Naive thymus-derived CD4-positive, alpha-beta T cell (primary cell): ENCODE measurements at places on chromosomes 13 and 19.

DNA sequence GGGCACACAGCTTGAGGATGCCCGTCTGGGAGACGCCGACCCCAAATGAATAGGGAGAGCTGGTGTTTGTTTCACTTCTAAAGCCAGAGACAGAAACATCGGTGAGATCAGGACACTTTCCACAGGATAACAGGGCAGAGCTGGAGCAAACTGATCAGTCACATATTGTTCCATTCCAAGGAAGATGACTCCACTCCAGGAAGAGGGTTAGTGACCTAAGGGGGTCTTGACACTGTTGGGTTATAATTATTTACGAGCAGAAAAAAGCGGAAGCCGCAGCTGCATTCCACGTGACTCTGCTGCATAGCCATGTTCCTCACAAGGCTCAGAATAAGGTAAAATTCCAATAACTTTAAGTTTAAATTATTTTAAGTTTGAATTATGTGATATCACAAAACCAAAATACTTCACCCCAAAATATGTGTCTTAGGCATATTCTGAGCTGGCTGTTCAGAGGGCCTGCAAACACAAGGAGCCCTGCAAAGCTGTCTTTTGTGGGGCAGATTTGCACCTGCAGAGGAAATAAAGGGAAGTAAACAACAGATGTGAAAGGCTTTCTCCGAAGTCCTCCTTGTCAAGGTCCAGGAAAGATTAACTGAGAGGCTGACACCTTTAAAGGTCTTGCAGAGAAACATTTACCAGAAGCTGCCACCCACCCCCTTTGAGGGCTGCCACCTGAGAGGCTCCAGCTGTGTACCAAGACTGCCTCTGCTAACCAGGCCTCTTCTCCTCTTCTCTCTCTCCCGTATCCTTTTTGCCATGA, 819.2 kb downstream of the UQCRFS1 start:
- DNase-seq = no peak

- no peak for DNase-seq
These were observed 100.8 kb downstream of the STK24 start for GRCh38 chr13:98476106-98476505.

GRCh38 chr19:51226067-51226466, 1.2 kb downstream of the CD33 start:
- DNase-seq = no peak

GRCh38 chr13:39536274-39536673, 66.7 kb downstream of the LHFPL6 start:
- DNase-seq = no peak

- no peak for DNase-seq
These were observed 221.3 kb downstream of the NHLRC3 start for GRCh38 chr13:39259371-39260140.

- no peak for DNase-seq
These were observed 110.8 kb downstream of the RXFP2 start for GRCh38 chr13:31850041-31850555.

GRCh38 chr19:4622695-4623421, 16.5 kb upstream of the TNFAIP8L1 start:
- DNase-seq = no peak

DNA sequence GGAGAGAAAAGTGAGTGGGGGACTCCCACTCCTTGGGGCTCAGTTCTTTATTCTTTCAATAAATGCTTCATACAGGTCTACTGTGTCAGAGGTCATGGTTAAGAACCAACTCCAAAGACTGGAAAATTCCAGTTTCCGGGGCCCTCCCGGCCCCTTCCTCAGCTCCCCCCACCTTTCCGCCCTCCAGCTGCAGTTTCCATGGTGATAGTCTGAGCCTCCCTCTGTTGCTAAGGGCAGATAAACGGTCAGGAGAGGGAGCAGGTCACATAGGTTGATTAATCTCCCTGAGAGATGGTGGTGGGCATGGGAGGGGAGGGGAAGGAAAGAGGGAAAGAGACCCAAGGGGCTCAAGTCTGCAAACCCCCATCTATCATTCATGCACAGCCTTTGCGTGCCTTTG, 131.5 kb upstream of the USP29 start:
- DNase-seq = no peak

GRCh38 chr13:43107780-43108179, 84.4 kb downstream of the DNAJC15 start:
- DNase-seq = no peak

DNA sequence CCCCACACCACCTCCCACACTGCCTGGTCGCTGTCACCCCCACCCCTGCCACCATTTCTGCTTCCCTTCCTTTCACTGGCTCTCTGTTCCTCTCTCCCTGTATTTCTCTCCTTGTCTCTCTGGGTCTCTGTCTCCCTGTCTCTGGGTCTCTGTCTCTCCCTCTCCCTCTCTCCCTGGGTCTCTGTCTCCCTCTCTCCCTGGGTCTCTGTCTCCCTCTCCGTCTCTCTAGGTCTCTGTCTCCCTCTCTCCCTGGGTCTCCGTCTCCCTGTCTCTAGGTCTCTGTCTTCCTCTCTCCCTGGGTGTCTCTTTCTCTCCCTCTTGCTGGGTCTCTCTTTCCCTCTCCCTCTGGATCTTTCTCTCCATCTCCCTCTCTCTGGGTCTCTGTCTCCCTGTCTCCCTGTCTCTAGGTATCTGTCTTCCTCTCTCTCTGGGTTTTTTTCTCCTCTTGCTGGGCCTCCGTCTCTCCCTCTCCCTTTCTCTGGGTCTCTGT, 21.6 kb downstream of the KLHL26 start:
- no peak for DNase-seq

- no peak for DNase-seq
These were observed 57.1 kb downstream of the ALOX5AP start for GRCh38 chr13:30792285-30793000.

GRCh38 chr19:18832306-18833140, 764 bp downstream of the UPF1 start:
- DNase-seq = no peak

DNA sequence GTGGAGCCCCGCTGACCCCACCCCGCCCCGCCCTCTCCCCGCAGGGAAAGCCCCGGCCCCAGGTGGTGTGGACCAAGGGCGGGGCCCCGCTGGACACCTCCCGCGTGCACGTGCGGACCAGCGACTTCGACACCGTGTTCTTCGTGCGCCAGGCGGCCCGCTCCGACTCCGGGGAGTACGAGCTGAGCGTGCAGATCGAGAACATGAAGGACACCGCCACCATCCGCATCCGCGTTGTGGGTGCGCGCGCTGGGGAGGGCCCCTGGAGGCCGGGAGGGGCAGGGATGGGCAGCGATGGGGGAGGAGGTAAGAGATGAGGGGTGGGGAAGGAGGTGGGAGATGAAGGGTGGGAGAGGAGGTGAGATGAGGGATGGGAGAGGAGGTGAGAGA, 17.2 kb upstream of the EMC10 start:
- no peak for DNase-seq

DNA sequence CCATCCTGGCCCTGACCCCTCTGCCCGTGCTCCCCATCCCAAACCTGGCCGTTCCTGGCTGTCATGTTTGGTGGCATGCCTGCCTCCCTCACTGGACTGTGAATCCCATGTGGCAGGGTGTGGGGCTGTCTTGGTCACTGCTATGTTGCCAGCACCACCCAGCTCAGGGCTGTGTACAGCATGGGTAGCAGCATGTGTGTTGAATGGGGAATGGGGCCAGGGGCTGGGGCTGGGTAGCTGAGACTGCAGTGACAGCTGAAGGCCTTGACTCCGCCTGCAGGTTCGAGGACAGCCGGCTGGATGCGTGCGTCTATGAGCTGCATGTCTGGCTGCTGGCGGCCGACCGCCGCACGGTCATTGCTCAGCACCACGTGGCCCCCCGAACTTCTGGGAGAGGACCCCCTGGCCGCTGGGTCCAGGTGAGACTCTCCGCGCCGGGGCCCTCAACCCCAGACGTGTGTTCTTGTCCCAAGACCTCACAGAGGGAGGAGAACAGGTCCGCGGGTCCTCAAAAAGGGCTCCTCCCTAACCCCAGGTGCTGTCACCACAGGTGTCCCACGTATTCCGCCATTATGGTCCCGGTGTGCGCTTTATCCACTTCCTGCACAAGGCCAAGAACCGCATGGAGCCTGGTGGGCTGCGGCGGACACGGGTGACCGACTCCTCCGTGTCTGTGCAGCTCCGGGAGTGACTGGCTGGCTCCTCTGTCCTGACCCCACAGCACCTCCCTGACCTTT, 3.5 kb downstream of the NCCRP1 start:
- no peak for DNase-seq

DNA sequence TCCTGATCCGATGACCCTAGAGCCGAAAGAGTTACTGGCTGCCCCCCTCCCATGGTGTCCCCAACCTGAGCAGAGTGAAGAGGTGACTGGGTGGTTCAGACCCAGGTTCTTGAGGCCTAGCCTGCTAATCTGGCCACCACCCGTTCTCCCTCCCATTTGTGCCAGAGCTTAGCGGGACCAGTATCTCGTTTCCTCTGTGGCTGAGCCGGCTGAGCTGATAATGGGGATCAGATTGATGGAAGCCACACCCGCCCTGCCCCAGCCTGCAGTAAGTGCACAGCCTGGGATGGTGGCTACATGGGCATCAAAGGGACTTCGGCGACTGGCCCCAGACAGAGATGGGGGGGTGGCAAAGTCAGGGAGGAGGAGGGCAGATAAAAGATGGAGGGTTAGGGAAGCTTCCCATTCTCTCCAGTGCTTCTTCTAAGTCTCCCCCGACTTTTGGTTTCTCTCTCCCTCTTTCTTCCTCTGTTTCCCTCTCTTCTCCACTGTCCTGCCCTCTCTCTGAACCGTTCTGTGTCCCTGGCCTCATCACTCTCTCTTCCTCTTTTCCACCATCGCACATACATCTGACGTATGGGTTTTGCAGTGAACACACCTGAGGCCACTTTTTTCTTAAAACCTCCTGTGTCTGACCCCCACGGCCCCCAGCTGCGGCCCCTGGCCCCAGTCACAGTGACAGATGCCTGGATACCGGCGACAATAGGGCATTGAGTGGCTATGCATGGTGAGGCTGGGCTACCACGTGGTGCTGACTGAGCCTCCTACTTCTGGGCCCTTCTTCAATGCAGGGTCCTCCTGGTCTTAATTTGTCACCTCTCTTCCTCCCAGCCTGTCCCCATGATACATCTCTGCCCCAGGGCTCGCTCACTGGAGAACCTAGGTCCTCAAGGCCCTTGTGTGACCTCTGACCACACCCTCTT, 2.4 kb downstream of the ELAVL3 start:
- no peak for DNase-seq

DNA sequence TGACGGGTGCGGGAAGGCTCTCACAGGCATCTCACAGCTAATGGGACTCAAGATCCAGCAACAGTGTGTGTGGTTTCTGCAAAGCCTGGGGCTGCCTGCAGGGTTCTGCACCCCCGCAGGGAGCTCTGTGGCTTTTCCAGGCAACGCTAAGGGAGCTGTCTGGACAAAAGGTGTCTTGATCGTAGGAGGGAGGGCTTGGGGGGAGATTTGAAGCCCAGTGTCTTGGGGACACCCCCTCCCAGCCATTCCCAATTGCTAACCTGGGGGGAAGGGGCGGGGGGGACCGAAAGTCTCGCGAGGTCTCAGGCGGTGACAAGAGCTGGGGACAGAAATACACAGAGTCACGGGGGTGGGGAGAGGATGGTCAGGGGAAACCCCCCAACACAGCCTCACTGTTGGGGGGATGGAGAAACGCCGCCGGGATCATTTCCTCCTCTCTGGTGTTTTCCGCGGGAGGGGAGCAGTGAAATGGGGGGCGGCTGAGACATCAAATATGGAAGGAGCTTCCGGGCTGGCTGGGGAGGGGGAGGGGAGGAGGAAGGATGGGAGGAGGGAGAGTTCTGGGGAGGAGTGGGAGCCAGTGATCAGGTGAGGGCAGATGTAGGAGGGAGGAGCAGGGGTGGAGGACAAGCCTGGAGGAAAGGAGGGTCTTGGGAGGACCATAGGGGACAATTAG, 13.3 kb downstream of the KCNC3 start:
- no peak for DNase-seq

DNA sequence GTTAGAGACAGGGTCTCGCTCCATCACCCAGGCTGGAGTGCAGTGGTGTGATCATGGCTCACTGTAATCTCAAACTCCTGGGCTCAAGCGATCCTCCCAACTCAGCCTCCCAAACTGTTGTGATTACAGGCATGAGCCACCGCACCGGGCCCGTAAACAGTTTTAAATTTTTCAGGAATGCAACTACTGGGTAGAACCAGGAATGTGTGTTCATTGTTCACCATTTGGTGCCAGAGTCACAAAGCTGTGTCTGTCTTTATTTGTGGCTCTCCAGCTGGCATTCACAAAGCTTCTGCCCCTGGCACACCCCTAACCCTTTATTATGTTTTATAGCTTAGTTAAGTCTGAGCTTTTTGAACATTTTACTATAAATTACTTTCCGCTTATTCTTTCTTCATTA, 19.8 kb upstream of the ACP7 start:
- no peak for DNase-seq

DNA sequence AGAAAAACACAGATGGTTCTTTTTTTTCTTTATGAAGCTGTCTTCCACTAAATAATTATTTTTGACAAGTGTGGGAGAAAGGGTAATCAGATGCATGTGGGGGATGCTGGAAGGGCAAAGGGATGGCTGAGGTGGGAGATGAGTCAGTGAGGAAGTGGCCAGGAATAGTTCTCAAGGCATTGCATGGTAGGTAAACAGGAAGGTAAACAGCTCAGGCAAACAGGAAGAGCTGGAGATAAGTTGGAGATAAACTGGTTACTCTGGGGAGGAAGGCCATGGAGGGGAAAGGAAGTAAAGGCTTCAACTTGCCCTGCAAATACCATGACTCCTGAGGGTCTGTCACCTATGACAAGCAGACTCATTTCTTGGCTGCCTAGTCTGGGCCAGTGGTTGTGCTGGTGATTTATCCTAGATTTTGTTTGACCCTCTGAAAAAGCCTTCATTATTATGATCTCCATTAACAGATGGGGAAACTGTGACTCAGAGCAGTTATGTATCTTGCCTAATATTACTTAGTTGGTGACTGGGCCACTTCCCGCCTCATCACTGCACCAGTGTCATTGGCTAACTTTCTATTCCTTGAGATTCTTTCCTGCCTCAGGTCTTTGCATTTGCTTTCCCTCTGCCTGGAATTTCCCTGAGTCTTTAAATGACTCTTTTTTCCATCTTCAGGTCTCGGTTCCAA, 17.1 kb downstream of the ACTL9 start:
- DNase-seq = no peak

GRCh38 chr19:9323557-9323918, 441 bp upstream of the ZNF559 start:
- no peak for DNase-seq

- DNase-seq = no peak
These were observed 102.4 kb downstream of the EFNB2 start for GRCh38 chr13:106433066-106433465.

DNA sequence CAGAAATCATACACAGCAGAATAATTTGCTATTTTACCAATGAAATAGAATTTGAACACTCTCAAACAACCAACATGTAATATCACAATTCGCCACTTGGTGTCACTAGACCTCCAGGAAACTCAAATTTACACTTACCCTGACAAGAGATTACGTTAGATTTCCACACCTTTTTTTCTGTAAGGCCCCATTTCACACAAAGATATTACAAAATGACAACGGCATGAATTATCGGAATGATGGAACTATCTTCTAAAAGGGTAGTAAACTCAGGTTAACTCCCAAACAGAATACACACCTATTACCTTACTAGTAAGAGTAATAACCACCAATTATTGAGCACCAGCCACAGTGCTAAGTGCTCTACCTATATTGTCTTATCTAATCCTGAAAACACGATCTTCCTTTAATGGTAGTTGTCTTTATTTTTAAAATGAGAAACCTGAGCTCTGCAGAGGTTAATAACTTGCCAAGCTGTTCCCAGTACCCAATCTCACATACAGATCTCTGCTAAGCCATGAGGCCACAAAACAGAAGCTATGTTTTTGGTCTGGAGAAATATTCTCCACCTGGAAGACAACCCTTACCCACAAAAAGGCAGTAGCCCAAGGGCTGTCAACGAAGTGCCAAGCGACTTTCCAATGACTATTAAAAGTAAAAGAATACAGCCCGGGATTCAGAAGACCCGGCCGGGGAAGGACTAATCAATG, 152.4 kb downstream of the DCLK1 start:
- DNase-seq = peak; percentile 1
